T-helper 2 cell treated with Interferon-gamma antibody and Interleukin-4, amounts not matched to agents 100 ng/mL and 5 ng/mL, for 36 hours (primary cell): ENCODE measurements at places on chromosomes 2 and 18. TPM values are rescaled to one million over a fixed set of nuclear protein-coding genes. Genes with fewer than 3 reads are reported as not detected.

Gene FHOD3
- total RNA-seq = not detected in 2 replicates

Gene CD207
- total RNA-seq = not detected in 2 replicates

Gene LINC00305
- total RNA-seq = not detected in 2 replicates

Gene C2orf72
- 0.07 TPM in 1 of 2 replicates, not detected in the other for total RNA-seq

Gene DAPL1
- not detected in 2 replicates for total RNA-seq

Gene SELENOI
- total RNA-seq = 37.1 and 38.5 TPM in 2 replicates

Gene DYSF
- total RNA-seq = not detected in 2 replicates

Gene AFF3
- total RNA-seq = 4.1 and 6.0 TPM in 2 replicates

Gene SGPP2
- total RNA-seq = 0.57 and 0.70 TPM in 2 replicates

Gene LHCGR
- not detected in 2 replicates for total RNA-seq

Gene C2orf42
- 22.2 and 27.8 TPM in 2 replicates for total RNA-seq

Gene ALK
- total RNA-seq = not detected in 2 replicates

Gene LNPK
- total RNA-seq = 37.4 and 38.7 TPM in 2 replicates

Gene FNDC4
- total RNA-seq = not detected in 2 replicates

Gene ZSWIM2
- total RNA-seq = not detected in 2 replicates

Gene ABHD3
- 50.5 and 53.6 TPM in 2 replicates for total RNA-seq

Gene MLPH
- total RNA-seq = not detected in 2 replicates

Gene ALPI
- total RNA-seq = not detected in 2 replicates

Gene COL3A1
- total RNA-seq = not detected in 2 replicates

Gene POTEJ
- total RNA-seq = not detected in 2 replicates

Gene TMEM178A
- total RNA-seq = not detected in 2 replicates

Gene REG1B
- total RNA-seq = not detected in 2 replicates

Gene POMC
- 3.0 and 4.1 TPM in 2 replicates for total RNA-seq

Gene PLA2R1
- not detected in 2 replicates for total RNA-seq

Gene DDX18
- 87.1 and 89.3 TPM in 2 replicates for total RNA-seq

Gene DSG1
- not detected in 2 replicates for total RNA-seq

Gene TYMS
- 354 and 362 TPM in 2 replicates for total RNA-seq

Gene FANCL
- 19.0 TPM in 2 replicates for total RNA-seq

Gene RSAD2
- total RNA-seq = 34.2 and 35.0 TPM in 2 replicates

Gene CYS1
- total RNA-seq = 0.70 and 0.73 TPM in 2 replicates

Gene NTSR2
- total RNA-seq = not detected in 2 replicates

Gene NETO1
- total RNA-seq = not detected in 2 replicates
